ENCODE measurements at places on chromosomes 7 and 10.
A peak's percentile ranks its signal among the peaks of the same experiment; 100 is the strongest.

- peak; percentile 71 for DNase-seq
These were observed 194.8 kb downstream of the MAD1L1 start for GRCh38 chr7:2037808-2038522.

GRCh38 chr10:132273966-132274365 is 33.8 kb downstream of the STK32C start:
- no peak for DNase-seq

- DNase-seq, result no peak
These were observed 969.6 kb downstream of the LRMDA start for GRCh38 chr10:76401006-76401405.

DNA sequence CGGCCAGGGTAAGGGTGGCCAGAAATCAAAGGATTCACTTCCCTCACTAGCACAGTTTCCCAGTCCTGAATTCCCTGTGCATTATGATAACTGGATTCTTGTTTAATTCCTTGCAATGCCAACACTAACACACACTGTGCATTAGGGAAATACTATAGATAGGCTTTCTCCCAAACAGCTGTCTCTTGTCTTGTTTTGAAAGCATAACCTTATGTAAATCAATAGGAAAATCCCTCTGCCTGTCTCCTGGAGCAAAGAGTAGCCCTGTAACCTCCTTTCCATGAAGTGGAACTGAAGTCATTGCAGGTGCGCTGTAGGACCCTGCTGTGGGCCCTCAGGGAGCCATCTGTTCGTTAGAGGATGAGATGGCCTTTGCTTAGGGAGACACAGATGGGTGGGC is 82.8 kb upstream of the FAM171A1 start:
- DNase-seq, result no peak

DNA sequence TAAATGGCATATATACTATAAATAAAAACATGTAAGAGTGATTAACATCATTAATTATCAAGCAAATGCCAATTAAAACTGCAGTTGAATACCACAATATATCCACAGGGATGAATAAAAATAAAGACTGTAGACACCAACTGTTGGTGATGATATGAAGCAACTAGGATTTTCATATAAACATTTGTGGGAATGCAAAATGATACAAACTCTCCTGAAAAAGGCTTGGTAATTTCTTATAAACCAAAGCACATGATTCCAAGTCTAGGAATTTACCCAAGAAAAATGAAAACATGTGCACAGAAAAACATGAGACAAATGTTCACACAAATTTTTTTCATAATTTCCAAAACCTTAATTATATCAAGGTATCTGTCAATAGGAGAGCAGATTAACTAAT is 448.1 kb downstream of the ETV1 start:
- no peak for DNase-seq

- no peak for DNase-seq
These were observed 26.1 kb upstream of the C10orf53 start for GRCh38 chr10:49653273-49653929.

- no peak for DNase-seq
These were observed 1.1 kb downstream of the TRRAP start for GRCh38 chr7:98879198-98879978.

- DNase-seq, result no peak
These were observed 157.9 kb downstream of the PLXDC2 start for GRCh38 chr10:19974138-19974537.

DNA sequence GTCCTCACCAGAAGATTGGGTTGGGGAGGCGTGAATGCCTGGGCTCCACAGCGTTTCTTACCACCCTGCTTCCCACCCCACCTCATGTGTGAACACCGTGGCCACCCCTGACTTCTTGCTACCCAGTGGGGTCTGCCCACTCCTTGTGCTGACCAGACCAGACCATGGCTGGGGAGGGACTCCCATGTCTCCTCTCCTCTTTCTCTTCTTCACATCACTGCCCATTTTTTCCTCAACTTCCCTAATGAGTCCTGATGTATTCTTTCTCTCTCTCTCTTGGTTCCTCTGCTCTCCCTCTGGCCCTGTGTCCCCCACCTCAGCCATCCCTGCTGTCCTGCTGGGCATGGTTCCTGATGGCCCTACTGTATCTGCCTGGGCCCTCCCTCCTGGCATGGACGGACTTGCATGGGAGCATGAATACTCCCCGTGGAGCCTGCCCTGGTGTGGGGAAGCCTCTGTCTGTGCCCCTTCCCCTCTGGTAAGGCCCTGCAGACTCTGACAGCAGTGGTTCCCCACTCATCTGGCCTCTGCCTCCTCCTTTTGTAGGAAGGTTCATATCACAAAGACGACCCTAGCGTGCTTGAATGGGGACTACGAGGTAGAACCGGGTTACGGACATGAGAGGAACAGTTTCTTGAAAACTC is 85.5 kb downstream of the ADCY1 start:
- no peak for DNase-seq

GRCh38 chr7:155454183-155455112 is 3.5 kb upstream of the EN2 start:
- no peak for DNase-seq

- no peak for DNase-seq
These were observed 91.3 kb upstream of the TMEM106B start for GRCh38 chr7:12119620-12120303.

GRCh38 chr10:89207801-89208551 is 859 bp upstream of the CH25H start:
- DNase-seq, result no peak

- DNase-seq, result no peak
These were observed 37.4 kb downstream of the VIM start for GRCh38 chr10:17265468-17265867.

GRCh38 chr10:61784354-61785133 is 117.0 kb upstream of the ARID5B start:
- no peak for DNase-seq

DNA sequence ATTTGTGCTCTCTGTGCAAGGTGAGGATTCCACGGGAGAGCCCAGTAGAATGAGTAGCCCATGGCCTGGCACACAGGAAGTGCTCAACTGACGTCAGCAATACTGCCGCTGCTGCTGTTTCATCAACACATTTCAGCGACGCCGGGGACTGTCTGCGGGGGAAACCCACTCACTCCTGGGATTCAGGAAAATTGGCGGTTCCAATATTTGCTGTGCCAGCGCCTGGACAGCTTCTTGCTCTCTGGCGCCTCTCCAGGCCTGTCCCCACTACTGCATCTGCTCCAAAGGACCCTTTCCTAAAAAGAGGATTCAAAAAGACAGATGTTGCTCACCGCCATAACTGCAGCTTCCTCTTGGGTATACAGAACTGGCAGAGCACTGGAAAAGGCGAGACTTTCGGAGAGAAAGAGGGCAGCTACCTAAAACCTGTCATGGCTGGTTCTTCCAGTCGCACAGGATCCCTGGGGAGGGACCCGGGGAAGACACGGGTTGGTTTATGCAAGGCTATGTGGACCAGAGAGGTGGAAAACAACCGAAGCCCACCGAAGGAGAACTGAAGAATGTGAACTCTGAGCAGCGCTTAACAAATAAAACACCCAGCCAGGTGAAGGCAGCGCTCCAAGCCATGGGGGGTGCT is 39.7 kb upstream of the ENO4 start:
- DNase-seq, result peak; percentile 6

DNA sequence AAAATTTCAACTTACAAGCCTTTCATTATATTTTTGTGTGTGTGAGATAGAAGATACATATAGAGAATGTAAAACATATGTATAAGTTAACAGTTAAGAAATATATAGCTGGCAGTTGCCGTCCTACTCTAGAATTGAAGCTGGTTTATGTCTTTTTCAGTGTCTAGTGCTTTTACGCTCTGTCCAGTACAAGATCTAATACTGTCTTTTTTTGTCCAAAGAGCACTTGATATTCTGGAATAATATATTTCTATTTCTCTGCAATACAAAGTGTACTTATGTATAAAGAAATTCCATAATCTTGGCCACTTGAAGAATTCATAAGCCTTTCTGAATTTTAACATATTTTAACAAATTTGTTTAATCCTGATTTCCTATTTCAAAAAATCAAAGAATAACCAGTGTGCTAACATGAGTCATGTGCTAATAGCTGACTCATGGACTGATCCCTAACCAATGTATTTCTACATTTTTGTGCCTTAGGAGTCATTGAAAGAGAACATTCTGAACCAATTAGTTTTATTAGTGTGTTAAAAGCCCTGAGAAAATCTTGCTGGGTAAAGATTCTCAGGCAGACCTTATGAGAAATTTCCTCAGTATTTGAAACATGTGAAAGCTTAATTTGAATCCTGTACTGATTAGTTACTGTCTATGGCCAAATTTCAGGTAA is 73.2 kb upstream of the CCAR1 start:
- DNase-seq, result peak; percentile 70

- DNase-seq, result no peak
These were observed 12.5 kb upstream of the MNX1 start for GRCh38 chr7:157022681-157023588.

GRCh38 chr10:83691791-83692596 is 447.3 kb upstream of the GHITM start:
- DNase-seq, result no peak

DNA sequence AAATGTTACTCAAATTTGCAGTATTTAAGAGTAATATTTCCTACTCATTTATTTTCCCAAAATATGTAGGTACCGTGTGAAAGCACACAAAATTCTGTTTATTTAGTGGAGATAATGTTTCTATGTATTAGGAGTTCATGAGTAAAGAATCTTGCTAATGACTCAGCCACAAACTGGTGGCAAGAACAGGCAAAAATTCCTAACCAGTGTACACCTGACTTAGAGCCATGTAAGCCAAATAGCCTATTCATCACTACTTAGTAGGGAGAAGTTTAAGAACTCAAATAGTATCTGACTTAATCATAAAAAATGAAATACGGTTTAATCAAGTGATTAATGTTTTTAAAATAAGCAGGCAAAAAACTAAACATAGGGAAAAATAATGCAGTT is 169.0 kb downstream of the SRPK2 start:
- peak; percentile 37 for DNase-seq

DNA sequence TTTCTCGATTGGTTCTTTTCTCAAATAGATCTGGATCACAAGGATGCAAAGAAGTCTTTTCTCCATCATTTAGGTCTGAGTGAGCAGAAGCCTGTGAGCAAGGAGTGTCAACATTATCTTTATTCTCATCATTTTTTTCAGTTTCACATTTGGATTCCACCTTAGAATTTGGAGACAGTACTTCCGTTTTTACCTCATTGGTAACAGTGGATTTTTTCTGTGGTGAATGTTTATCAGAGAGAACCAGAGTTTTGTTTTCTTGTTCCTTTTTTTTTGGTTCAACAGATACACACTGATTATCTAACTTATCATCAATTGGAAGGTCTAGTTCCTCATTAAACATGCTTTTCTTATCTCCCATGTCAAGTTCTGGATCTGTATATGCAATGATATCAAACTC is 151.3 kb downstream of the GALNT11 start:
- no peak for DNase-seq

GRCh38 chr10:5619362-5620211 is 46.8 kb downstream of the ASB13 start:
- no peak for DNase-seq

- DNase-seq, result no peak
These were observed 539 bp upstream of the COX19 start for GRCh38 chr7:975702-976473.

GRCh38 chr7:36207451-36208291 is 54.6 kb downstream of the EEPD1 start:
- peak; percentile 63 for DNase-seq

- peak; percentile 93 for DNase-seq
These were observed 244.8 kb downstream of the KCNMA1 start for GRCh38 chr10:77392851-77393250.

GRCh38 chr7:101922631-101923601 is 105.5 kb downstream of the CUX1 start:
- DNase-seq, result peak; percentile 64

- no peak for DNase-seq
These were observed 147.2 kb upstream of the KLF14 start for GRCh38 chr7:130881091-130881798.

Data from fibroblast of pulmonary artery (primary cell).